HEK293T (cell line): ENCODE measurements at places on chromosomes 3 and 15.

GRCh38 chr15:25176616-25176923 lies 221.8 kb downstream of the SNRPN start:
- DNase-seq: no peak

DNA sequence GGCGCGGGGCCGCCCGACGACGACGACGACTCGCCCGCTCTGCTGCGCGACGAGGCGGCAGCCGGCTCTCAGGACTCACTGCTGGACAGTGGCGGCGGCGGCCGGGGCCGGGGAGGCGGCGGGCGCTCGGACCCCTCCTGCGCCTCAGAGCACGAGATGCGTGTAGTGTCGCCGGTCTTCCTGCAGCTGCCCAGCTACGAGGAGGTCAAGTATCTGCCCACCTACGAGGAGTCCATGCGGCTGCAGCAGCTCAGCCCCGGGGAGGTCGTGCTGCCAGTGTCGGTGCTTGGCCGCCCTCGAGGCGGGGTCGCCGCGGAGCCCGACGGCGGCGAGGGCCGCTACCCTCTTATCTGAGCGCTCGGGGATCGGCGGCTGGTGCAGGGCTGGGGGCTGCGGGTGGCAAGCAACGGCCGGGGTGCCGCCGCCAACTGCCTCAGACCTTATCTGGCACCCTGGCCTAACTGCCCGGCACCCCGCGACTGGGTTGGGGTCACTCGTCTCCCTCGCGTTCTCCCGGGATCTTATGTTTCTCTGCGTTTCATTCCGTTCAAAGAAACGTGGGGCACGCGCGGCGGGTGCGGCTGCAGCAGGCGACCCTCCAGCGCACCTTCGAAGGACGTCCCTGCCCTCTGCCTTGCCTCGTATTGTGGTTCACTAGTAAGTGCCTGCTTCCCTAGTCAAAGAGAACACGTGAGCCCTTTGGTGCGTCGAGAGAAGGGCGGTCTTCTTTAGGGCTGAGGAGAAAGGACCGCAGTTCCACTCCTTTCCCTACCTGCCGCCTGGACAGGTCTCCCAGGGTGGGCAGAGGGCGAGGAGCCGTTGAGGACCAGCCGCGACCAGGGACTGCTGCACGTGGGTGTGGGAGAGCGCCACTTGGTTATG lies 1.0 kb downstream of the C3orf80 start:
- DNase-seq: peak; percentile 35

GRCh38 chr15:73884159-73884558 lies 10.8 kb downstream of the TBC1D21 start:
- DNase-seq: no peak

- DNase-seq: no peak
Measured at GRCh38 chr3:195118671-195119070, 152.3 kb downstream of the XXYLT1 start.

- DNase-seq: peak; percentile 19
Measured at GRCh38 chr15:70426096-70426821, 328.5 kb upstream of the TLE3 start.

DNA sequence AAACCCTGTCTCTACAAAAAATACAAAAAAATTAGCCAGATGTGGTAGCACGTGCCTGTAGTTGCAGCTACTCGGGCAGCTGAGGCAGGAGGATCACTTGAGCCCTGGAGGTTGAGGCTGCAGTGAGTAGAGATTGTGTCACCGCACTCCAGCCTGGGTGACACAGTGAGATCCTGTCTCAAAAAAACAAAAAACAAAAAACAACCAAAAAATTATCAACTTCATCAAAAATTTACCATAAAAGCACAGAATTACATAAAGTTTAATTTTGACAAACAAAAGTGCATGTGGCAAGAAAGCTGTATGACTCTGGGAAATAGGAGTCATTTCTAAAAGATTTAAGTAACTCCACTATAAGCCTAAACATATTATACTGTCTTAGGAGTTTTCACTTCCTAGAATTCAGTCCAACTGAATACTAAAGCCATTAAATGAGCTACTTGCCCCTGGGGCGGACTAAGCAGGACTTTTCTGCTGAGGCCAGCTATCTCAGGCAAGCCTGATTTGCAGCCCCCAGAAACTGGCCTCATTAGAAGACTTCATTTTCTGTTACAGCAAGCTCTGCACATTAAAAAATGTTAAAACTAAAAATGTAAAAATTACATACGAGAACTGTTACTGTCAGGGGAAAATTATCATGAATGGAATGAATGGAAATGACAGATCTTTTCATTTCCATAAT lies 23.0 kb downstream of the HSPBAP1 start:
- no peak for DNase-seq

- DNase-seq: no peak
Measured at GRCh38 chr3:8911781-8912180, 51.5 kb downstream of the RAD18 start.

- no peak for DNase-seq
Measured at GRCh38 chr15:67472957-67473356, 48.0 kb upstream of the C15orf61 start.

DNA sequence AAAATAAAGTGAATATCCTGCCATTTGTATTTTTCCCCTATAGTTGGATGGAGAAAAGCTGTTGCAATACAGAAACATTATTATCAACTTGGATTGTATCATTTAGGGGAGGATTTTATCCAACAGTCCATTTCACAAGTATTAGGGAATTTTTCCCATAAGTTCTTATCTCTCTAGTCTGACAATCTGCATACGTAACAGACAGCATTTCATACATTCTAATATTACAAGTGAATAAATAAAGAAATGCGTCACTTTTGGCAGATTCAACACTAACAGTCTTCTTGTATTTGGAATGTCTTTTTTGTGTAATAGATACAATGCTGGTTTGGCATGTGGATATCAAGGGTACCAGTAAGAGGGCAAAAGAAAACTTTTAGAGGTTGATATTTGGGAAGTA lies 795.3 kb upstream of the ARRDC4 start:
- DNase-seq: no peak

DNA sequence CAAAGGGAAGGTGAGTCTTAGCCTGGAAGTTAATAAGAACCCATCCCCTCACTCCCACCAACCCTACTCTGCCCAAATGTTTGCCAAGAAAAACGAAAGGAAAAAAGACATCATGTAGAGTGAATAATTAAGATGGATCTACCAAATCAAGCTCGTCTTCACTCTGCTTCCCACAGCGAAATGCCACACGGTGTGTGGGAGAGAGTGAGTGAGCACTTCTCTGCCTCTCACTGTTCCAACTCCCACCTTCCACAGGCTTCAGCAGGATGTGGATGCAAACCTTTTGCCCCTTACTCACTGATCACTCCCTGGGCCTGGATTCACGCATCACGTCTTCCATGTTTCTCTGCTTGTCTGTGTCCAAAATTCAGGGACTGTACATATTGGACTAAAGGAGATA lies 85.4 kb downstream of the WDR76 start:
- no peak for DNase-seq

GRCh38 chr3:7536510-7536909 lies 675.6 kb downstream of the GRM7 start:
- DNase-seq: no peak

GRCh38 chr3:61201071-61201470 lies 50.2 kb downstream of the FHIT start:
- no peak for DNase-seq

DNA sequence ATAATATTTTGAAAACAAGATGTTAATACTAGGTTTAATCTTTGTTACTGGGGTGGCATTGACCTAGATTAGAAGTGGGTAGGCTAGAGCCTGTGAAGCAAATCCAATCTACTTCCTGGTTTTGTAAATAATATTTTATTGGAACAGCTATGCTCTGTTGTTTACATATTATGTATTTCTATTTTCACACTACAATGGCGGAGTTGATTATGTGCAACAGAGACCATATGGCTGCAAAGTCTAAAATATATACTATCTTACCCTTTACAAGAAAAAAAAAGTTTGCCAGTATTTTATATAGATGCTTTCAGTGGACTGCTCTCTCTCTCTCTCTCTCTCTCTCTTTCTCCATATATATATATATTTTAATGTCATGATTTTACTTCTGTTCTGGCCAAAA lies 244.2 kb downstream of the NLGN1 start:
- no peak for DNase-seq

- DNase-seq: no peak
Measured at GRCh38 chr15:100922192-100923040, 3.3 kb downstream of the LRRK1 start.

DNA sequence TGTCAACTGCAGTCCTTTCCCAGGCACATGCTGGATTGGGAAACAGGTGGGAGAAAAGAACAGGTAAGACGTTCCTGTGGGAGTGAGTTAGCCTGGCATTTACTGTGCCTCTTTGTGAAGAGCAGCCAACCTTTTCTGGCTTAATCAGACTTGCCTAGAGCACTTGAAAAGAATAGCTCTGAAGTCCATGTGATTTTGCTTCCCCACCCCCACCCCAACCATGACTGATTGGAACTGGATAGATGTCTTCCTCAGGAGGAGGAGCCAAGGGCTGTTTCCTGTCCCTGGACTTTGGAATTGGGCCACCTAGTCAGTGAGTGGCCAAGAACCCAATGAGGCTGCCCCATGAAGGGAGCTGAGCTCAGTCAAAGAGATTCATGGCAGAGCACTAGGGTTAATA lies 4.7 kb upstream of the TMEM41A start:
- no peak for DNase-seq

DNA sequence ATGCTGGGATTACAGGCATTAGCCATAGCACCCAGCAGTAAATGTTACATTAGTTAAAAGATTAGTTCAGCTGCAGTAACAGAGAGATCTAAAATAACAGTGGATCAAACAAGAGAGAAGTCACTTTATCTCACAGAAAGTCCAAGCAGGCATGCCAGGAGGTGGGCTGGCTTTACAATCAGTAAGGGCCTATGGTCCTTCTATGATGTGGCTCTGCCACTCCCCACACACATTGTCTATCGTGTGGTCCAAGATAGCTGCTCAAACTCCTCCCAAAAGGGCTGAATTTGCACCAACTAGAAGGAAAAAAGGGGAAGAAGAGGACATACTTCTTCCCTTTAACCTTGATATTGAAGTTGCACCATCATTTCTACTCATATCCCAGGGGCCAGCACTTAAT lies 4.6 kb upstream of the RUVBL1 start:
- DNase-seq: no peak

DNA sequence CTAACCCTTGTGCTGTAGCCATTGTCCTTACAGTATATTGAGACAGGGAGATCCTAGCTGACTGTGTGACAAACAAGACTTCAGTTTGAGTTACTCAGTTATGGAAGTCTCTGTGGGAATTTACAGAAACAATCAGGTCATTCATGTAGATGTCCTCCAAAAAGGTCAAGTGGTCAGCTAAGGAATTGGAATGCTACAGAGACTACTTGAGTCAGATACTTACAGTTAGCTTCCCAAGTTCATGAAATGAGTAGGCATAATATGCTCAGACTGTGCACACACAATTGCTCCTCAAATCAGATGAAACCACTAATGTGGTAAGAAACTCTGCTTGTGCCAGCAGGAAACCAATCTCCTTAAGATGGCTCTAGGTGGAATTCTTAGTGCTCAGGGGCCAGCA lies 985.7 kb downstream of the NSUN3 start:
- DNase-seq: no peak

DNA sequence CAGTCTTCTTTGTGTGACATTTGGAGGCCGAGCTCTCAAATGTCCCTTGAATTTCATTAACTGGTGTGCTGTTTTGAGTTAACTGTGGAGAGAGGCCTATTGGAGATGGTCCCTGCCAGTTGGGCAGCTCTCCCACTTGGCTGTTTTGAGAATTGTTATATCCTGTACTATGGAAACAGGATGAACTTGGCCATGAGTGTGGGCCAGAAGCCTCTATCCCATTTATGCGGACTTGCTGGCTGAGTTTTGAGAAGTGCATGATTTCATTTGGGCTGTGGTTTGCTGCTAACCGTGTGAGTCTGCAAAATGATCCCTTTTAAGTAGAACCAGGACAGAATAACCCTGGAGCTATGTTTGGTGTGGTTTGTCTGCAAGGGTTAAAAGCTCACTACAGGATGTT lies 366.0 kb downstream of the PTPRG start:
- DNase-seq: no peak

DNA sequence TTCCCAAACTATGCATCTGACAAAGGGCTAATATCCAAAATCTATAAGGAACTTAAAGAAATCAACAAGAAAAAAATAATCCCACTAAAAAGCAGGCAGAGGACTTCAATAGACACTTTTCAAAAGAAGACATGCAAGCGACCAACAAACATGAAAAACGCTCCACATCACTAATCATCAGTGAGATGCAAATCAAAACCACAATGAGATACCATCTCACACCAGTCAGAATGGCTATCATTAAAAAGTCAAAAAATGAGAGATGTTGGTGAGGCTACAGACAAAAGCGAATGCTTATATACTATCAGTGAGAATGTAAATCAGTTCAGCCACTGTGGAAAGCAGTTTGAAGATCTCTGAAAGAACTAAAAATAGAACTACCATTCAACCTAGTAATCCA lies 20.2 kb downstream of the CFAP44 start:
- DNase-seq: no peak

GRCh38 chr3:184927796-184928315 lies 115.9 kb downstream of the VPS8 start:
- no peak for DNase-seq

GRCh38 chr15:39860200-39860599 lies 59.9 kb downstream of the GPR176 start:
- no peak for DNase-seq

- DNase-seq: no peak
Measured at GRCh38 chr15:47754312-47754711, 37.0 kb downstream of the SEMA6D start.

- no peak for DNase-seq
Measured at GRCh38 chr3:57164217-57164656, 916 bp downstream of the IL17RD start.

DNA sequence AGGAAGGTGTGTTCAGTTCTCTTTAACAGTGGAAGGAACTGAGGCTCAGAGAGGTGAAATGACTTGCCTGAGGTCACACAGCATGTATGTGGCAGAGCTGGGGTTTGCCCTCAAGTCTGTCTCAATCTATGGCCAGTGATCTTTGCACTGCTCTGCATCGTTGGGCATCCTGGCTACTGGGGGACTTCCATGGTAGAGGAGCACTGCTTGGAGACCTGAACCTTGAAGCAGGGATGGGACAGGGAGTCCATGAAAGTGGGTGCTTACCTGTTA lies 2.0 kb downstream of the CORO2B start:
- DNase-seq: no peak

GRCh38 chr3:188122571-188123169 lies 31.3 kb upstream of the LPP start:
- DNase-seq: no peak

GRCh38 chr3:173711619-173712018 lies 314.1 kb downstream of the NLGN1 start:
- no peak for DNase-seq

DNA sequence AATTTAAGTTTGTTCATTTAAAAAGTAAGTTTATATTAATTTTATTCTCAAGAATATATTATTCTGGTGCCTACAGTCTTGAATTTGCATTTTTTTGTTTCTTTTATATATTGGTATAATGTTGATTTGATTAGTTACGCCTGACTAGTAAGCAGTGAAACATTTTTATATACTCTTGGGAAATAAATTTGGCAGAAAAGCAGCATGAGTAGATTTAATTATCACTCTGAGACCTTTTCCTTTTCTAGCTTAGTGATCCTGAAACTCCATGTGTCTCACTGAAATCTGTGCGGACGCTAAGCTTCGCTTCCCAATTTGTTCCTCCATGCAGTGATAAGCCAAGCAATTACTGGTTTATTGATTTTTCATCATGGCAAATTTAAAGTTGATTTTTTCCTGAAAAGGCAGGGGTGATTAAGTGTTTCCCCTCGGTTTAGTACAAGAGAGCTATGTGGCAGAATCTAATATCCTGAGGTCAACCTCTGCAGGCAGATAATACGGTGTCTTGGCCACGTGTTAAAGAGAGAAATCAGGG lies 87.2 kb upstream of the MLF1 start:
- no peak for DNase-seq

- no peak for DNase-seq
Measured at GRCh38 chr3:188832146-188832545, 339.6 kb upstream of the TPRG1 start.
